ENCODE measurements at places on chromosomes 7 and 10.

DNA sequence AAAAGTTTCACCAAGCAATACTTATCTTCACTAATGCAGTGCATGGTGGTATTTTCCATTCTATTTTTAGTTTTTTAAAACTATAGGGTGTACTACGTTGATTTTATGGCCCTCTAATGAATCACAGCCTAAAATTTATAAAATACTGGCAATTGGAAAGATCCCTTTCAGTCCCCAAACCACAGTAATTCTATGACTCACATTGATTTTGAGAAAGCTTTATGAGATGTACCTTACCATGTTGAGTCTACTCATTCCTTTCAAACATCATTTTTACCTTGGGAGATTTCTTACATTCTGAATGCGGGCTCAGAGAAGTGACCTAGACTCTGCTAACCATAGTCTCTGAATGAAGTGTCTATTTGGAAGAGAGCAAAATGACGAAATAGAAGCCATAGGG, 141.6 kb downstream of the GPR85 start:
- DNase-seq: no peak

DNA sequence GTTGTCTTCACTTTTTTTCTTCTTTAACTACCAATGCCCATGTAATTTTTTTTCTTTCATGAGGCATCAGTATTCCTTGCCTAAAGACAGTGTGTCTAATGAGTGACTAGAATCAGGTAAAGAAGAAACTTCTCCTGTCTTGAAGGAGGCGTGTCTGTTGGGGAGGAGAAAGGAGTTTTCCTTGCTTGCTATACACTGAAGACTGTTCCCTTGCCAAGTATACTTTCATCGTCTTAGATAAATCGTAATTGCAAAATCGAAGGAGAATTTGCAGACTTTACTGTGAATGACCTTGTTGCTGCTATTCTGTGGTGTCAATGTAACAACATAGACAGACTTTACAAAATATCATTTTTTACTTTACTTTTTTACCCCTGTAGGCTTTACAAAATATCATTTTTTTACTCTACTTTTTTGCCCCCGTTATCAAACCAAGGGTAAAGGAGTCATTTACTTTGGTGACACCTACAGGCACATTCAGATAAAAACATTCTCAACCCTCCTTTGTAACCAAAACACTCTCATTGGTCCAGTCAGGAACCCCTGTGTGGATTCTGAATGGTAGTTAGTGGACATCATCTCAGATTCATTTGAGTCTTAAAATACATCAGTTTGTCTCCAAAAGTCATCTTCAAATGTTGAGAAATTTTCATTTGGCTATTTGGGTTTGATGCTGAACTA, 232.4 kb downstream of the AHR start:
- no peak for DNase-seq

- DNase-seq: no peak
Measured at GRCh38 chr10:983971-984655, 4.1 kb upstream of the GTPBP4 start.

DNA sequence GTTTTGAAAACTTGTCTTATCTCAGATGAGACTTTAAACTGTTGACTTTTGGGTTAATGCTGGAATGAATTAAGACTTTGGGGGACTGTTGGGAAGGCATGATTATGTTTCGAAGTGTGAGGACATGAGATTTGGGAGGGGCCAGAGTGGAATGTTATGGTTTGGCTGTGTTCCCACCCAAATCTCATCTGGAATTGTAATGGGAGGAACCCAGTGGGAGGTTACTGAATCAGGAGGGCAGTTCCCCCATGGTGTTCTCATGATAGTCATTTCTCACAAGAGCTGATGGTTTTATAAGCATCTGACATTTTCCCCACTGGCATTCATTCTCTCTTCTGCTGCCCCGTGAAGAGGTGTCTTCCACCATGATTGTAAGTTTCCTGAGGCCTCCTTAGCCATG, 13.8 kb upstream of the POT1 start:
- no peak for DNase-seq

DNA sequence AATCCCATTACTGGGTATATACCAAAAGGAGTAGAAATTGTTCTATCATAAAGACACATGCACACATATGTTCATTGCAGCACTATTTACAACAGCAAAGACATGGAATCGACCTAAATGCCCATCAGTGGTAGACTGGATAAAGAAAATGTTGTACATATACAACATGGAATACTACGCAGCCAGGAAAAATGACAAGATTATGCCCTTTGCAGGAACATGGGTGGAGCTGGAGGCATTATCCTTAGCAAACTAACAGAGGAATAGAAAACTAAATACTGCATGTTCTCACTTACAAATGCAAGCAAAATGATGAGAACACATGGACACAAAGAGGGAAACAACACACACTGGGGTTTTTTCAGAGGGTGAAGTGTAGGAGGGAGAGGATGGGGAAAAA, 300.2 kb downstream of the BAMBI start:
- DNase-seq: no peak

GRCh38 chr10:125409756-125410155, 249.4 kb upstream of the CTBP2 start:
- no peak for DNase-seq

- no peak for DNase-seq
Measured at GRCh38 chr7:80429181-80429580, 82.7 kb downstream of the GNAT3 start.

DNA sequence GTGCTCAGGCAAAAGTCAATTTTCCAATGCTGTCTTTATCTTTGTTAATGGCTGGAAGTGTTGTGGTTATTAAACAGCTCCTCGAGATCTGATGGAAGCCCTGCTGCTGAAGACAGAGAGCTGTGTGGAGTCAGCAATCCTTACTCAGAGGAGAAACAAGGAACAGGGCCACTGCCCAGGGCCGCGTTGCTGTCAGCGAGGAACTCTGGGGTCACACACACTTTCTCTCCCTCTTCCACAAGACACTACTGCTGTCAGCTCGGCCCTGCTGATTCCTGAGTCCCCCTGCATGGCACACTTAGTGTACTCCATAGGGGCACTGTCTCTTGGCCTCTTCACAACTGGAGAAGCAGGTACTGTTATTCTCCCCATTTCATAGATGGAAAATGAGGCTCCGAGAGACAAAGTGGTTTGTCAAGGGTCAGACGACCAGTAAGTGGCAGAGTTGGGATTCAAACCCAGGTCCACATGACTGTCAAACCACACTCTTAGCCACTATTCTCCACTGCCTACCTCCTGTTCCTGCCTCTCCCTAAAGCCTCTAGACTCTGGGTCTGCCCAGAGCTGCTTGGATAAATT, 29.3 kb upstream of the PDCD4 start:
- no peak for DNase-seq

DNA sequence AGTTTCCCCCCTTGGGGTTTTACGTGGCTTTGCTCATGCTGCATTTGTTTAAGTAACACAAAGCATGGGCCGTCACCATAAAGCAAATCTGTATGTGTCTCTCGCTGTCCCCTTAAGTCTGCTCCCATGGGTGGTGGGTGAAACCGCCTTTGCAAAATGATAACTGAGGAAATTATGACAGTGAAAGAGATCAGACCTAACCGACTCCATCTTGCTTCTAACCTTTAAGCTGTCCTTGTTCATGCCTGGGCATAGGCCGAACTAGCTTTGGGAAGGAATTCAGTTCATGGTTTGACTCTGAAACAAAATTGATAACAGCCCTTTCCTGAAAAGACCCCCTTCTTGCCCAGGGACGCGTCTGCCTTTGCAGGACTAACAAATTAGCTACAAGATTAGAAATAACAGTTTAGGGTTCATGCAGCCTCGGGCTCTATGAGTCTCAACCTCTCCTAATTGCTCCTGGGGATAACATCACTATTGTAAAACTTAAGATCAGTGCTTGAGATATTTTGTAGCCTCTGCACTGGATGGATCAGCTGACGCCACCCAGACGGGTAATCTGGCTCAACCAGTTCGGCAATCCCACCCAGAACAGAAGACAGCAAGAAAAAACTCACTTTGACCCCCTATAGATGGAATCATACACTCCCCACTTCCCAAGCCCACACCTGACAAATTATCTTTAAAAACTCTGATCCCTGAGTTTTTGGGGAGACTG, 623.7 kb downstream of the TYW1 start:
- no peak for DNase-seq

GRCh38 chr7:116851671-116852070, 10.7 kb upstream of the CAPZA2 start:
- no peak for DNase-seq

- no peak for DNase-seq
Measured at GRCh38 chr7:129609666-129610065, 1.9 kb upstream of the NRF1 start.

DNA sequence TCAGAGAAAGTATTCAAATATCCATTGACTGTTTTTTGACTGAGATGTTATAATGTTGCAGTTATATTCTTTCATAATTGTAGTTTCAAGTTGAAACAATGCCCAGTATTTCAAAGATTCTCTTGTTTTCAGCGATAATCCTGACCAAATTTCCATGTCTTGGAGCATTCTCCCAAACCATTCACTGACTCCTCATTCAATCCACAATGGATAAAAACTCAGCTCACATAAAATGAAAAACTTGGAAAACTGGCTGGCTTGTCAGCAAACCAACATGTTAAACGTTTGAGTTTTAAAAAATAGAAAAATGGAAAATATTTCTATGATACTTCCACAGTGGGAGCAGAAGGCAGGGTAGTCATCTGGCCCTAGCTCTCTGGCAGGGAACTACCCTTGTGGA, 184.4 kb downstream of the C7orf25 start:
- DNase-seq: no peak

Data from left forelimb (tissue), 1 donor.